ENCODE measurements at places on chromosomes 12 and 14.

GRCh38 chr14:67857778-67858350 is 38.3 kb downstream of the RAD51B start:
- no peak for DNase-seq

DNA sequence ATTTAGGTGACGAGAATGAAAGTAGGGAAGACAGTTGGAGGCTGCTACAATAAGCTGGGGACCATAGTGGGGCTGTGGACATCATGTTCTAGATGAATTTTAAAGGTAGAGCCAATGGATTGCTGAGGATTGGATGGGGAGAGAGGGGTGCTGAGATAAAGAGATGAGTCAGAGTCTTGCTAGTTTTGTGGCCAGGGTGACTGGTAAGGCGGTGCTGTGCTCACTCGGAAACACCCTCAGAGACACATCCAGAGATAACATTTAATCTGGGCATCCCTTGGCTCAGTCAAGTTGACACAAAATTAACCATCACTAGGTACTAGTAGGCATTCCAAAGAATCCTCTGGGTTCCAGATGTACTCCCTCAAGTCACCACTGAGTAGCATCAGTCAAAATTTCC is 170.7 kb downstream of the ADCK1 start:
- no peak for DNase-seq

GRCh38 chr12:121708313-121709063 is 4.1 kb upstream of the TMEM120B start:
- DNase-seq: no peak

DNA sequence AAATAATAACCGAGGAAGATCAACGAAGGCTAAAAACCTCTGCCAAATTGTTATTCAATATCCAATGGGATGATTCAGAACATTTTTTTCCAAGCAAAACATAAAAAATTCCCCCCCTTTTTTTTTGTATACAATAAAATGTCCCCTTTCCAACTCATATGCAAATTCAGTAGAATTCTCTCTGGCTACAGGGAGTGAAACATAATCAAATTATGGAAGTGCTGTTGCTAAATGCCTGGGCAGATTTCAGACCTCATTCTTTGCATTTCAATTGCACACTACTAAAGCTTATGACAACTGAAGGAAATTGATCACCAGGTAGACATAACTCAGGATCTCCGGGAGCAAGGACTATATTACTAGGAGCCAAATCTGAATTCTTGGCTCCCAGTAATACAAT is 51.0 kb downstream of the LMNTD1 start:
- no peak for DNase-seq

- no peak for DNase-seq
Measured at GRCh38 chr12:131249246-131250027, 295.7 kb downstream of the ADGRD1 start.

DNA sequence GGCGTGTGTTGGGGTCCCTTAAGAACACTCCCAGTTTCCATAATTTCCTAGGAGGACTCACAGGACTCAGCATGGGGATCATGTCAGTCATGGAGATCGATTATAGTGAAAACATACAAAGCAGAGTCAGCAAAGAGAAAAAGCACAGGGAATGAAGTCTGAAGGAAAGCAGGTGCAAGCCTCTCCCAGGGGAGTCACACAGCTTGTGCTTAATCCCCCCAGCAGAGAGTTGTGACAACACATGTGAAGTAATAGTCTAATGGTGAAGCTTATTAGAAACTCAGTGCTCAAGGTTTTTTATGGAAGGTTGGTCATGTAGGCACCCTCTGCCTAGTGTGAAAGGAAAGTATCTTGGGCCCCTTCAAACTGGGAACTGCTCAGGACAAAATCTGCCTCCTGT is 149.0 kb upstream of the SEL1L start:
- DNase-seq: no peak

DNA sequence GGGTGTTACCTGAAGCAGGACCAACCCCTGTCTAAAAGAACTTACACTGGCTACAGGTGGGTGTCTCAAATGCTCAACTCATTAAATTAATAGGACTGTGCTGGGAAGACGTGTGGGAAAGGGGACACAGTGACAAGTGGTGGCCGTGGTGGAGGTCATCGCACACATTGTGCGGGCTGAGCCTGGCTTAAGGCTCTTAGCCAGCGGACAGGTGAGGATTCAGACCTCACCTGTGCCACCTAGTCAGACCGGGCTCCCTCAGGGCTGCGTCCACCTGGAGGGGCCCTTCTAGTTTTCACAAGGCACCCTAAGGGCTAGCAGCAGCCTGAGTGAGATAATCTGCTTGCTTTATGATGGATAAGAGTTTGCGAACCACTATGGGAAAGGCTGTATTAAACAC is 125.2 kb upstream of the FKBP4 start:
- no peak for DNase-seq

GRCh38 chr14:103698380-103699260 is 16.6 kb downstream of the XRCC3 start:
- DNase-seq: no peak

Measured in activated CD4-positive, alpha-beta T cell treated with anti-CD3 and anti-CD28 coated beads, Interleukin-2, Interleukin-6, amounts not matched to agents 100 ng/mL and 50 ng/mL, durations not matched to agents 16 hours and 8 hours (primary cell).